CD8-positive, alpha-beta memory T cell (primary cell): ENCODE measurements at places on chromosomes 6 and 20.

DNA sequence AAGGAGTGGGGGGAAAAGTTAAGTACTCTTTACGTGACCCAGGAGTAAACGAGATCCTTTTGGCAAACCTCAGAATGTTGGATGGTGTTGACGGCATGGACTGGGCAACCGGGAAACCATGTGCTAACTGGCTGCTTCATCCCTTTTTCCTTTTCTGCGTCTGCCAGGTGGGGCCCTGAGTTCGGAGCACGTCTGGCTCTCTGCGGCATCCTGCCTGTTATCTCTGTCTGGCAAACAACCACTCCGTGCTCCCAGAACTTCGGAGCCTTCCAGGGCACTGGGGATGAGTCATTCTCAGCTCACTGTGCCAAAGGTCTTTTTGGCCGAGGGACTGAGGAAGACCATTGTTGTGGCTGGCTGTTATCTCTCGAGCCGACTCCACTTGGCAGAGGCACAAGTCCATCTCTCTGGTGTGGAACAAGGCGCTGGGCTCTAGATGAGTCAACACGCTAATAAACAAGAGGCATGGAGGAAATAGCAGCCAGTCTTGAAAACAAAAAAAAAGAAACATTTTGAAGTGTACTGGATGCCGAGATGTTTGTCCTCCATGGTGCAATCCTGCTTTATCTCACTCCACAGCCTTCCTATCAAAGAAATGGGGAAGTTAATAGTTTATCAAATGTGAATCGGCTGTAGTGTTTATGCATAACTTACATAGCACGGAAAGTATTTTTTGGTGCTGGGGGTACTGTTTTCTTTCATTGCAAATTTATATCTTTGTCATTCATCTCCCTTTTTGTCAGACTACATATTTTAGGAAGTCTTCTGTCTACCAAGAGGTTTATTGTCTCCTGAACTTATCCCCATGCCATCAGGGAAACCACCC lies 64.6 kb upstream of the TXNDC5 start:
- no peak for DNase-seq

DNA sequence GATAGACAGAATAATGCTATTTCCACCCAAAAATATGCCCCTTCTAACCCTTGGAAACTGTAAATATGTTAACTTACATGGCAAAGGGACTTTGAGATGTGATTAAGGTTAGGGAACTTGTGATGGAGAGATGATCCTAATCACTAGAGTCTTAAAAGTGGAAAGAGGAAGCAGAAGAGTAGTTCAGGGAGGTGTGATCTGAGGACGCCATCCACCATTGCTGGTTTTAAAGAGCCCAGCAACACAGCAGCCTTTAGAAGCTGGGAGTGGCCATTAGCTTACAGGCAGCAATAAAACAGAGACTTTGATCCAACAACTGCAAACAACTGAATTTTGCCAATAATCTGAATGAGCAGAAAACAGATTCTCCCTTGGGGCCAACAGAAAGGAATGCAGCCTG lies 30.6 kb downstream of the ZNF311 start:
- no peak for DNase-seq

GRCh38 chr6:13226071-13226470 lies 102.3 kb downstream of the TBC1D7 start:
- no peak for DNase-seq

- no peak for DNase-seq
These were observed 36.8 kb downstream of the SASH1 start for GRCh38 chr6:148379481-148379880.

- DNase-seq = no peak
These were observed 568.0 kb downstream of the KIF16B start for GRCh38 chr20:16005021-16005914.
